ENCODE measurements at places on chromosomes 1 and 21.

GRCh38 chr1:239963856-239964255 lies 127.8 kb upstream of the FMN2 start:
- no peak for DNase-seq

- no peak for DNase-seq
These were observed 18.4 kb upstream of the LRRC3 start for GRCh38 chr21:44436958-44437357.

- DNase-seq: no peak
These were observed 2.2 kb downstream of the NHLH1 start for GRCh38 chr1:160369087-160369486.

GRCh38 chr1:163074004-163074403 lies 4.8 kb downstream of the RGS4 start:
- DNase-seq: no peak

GRCh38 chr1:10444795-10445397 lies 4.9 kb upstream of the CORT start:
- peak; percentile 73 for DNase-seq

DNA sequence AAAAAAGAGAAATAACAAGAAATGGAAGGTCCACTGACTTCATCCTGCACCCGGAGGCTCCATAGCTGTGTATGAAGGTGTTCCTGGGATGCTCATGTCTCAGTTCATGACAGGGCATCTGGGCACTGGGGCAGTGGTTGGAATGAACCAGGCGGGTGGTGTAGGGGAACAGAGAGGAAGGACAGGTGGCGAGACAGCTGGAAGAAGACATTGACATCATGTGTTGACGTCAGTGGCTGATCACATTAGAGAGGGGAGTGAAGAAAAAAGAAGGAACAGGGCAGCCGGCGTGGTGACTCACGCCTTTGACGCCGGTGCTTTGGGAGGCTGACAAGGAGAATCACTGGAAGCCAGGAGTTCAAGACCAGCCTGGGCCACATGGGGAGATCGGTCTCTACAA lies 50.1 kb downstream of the HUNK start:
- DNase-seq: peak; percentile 70

DNA sequence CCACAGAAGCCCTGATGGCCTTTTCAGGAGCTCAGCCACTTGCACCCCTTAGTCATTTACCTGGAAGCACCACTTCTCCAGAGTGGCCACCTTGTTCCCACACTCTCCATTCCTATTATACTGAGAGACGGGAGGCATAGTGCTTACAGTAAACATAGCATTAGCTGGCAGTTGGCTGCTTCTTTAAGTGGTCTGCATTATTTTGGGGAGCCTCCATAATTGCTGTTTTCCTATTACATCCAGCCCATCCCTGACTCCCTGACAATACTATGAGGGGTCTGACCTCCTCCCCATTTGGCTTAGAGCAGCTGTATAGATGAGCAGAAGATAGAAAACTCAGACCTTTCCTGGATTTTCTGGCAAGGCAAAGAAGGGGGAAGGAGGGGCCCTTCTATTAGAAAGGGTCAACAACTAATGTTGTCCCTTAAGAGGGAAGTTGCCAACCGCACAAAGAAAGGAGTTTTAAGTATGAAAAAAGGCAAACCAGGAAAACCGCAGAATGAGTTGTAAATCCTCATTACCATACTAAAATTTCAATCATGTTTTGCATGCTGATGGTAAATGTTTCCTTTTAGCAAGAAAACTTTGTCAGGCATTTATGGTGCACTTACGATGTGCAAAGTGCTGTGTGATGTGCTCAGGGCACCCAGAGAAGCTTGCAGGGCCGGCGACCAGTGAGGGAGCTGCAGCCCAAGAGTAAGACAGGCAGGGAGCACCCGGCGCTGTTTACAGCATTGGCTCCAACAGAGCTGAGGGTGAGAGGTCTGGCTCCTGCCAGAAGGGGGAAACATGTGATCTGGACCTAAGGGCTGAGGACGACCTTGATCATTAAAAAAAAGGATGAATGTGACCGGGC lies 167.3 kb downstream of the ZZZ3 start:
- DNase-seq: peak; percentile 89

DNA sequence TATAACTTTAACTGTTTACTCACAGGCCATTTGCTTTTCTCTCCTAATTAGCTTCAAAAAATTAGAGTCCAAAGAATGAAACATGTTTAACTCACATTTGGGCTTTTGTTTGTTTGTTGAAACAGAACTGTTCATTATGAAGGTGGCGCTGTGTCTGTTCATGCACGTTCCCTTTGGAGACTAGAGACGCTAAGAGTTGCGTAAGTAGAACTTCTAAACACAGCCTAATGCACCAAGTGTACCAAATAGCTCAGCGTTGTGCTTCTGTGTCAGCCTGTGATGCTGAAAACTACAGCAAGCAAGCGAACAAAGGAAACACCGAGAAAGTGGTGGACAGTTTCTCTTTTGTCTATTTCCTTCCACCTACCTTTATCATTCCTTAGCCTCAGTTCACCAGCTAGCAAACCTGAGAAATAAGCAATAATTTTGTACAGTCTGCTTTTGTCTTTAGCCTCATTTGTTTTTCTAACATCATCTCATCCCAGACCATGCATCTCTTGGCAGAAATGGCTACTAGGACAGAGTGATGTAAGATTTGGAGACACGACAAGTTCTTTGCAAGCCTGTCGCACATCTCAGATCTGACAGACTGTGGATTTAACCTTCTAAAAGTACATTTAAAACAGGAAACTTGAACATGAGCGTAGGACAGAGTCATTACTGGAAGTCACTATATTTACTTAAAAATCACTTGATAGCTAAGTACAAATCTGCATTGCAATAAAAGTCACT lies 375.1 kb downstream of the RYR2 start:
- DNase-seq: no peak

- DNase-seq: peak; percentile 84
These were observed 1.6 kb downstream of the CYB5R1 start for GRCh38 chr1:202965422-202965821.

DNA sequence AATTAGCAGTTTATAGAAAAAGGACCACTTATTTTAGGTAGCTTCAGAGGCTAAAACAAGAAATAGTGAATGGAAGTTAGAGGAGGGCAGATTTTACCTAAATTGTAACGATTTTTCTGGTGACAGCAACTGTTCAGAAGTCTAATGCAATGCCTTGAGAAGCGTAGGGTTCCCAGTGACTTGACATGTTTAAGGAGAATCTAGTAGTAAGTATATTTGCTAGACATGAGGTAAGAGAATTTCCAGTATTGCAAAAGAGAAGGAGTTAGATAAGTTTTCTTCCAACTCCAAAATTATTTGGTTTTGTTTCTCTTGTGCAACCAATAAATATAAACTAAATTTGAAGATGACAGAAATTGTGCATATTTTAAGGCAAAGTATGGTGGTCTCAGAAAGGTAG lies 140.0 kb downstream of the SMYD3 start:
- DNase-seq: peak; percentile 34

- no peak for DNase-seq
These were observed 67.8 kb upstream of the FGGY start for GRCh38 chr1:59229138-59229537.

DNA sequence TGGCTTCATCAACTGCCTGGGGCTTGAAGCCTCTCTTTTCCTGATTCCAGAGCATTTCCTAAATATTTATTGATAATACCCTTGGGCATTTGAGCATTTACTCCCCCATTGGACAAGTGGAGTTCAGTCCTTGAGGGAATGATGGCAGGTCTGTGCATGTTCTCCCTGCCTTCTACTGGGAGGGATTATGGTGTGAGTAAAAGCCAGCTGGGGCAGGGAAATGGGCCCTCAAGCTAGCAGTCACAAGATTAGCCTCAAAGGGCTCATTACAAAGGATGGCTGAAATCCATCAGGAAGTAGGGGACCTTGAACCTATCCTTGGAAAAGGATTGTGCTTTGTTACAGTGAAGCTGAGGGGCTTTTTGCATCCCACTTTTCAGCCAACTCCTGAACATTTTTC lies 24.2 kb upstream of the OSBPL9 start:
- no peak for DNase-seq

DNA sequence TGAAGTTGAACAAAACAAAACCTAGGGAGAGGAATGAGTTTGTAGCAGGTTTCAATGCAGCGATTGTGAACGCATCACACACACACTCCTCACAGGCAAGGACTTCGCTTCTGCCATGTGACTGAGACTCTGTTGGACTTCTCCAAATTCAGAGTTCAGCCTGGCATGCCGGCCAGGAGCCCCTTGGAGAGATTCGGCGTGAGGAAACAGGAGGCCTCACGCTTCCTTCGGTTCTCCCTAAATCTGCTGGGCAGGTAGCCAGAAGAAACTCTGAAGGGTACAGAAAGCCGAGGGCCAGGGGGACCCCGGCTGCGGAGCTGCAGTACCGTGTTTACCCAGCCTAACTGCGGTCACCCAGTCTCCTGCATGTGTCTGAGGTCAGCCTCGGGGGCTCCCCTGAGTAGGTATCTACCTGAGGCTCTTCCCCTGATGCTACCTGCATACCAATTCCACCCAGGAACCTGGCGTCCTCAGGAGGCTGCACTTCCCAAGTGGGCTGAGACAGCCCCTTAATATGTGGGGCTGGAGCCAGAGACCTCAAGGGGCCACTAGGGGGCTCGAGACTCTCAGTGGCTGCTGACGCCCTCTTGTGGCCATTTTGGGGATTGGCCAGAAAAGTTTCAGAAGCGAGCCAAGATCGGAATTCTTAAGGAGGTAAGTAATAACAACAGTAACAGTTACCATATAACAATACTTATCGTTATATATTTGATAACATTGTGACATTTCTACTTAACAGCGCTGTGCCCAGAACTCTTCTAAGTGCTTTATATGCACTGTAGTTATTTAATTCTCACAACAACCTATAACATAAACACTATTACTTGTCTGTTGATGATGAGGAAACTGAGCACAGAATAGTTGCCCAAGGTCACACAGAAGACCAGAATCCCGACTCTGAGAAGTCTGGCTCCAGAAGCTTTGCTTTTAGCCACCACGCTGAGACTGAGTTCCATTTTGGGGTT lies 2.7 kb upstream of the ANXA9 start:
- peak; percentile 94 for DNase-seq

GRCh38 chr1:51570063-51570710 lies 46.7 kb upstream of the OSBPL9 start:
- DNase-seq: peak; percentile 60

DNA sequence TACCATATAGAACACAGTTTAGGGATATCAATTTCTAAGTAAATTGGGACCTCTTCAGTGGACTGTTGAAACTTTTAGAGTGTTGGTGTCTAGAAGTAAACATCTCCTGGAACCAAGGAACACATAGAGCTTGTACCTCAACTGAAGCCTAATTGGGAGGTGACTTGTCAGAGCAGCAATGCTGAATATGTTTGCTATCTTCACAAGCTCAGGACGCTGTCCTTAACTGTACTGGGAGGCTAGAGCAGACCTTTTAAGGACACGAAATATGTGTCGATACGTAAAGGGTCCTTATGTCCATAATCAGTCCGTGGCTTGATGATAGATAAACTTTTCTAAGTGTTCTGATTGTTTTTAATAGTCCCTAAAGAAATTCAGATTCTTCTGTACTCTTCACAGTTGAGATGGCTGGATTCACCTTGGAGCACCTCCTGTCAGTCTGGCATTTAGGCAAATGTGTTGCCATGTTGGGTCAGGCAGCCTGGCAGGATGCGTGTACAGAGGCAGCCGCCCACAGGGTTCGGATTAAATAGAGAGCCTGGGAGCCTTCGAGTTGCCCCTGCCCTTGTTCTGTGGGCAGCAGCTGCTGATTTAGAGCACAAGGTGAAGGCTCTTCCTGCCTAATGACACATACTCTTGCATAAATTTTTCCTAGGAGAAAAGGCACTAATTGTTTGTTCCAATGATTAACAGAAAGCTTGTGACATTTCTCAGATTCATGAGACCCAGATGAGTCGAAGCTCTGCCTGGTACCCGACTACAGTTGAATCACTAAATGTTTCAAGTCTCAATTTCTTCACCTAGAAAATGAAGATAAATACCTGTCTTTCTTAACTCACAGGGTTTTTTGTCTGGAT lies 3.6 kb downstream of the ACTN2 start:
- DNase-seq: no peak

DNA sequence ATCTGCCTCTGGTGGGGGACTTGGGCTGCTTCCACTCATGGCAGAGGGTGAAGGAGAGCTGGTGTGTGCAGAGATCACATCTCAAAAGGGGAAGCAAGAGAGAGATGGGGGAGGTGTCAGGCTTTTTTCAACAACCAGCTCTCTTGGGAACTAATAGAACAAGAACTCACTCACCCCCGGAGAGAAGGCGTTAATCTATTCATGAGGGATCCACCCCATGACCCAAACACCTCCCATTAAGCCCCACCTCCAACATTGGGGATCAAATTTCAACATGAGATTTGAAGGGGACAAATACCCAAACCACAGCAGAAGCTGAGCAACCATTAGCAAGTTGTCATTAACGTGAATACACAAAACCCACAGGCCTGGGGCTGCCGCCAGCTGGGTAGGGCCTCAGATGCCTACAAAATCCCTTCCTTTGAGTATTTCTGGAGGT lies 12.0 kb upstream of the VWA5B1 start:
- DNase-seq: no peak

DNA sequence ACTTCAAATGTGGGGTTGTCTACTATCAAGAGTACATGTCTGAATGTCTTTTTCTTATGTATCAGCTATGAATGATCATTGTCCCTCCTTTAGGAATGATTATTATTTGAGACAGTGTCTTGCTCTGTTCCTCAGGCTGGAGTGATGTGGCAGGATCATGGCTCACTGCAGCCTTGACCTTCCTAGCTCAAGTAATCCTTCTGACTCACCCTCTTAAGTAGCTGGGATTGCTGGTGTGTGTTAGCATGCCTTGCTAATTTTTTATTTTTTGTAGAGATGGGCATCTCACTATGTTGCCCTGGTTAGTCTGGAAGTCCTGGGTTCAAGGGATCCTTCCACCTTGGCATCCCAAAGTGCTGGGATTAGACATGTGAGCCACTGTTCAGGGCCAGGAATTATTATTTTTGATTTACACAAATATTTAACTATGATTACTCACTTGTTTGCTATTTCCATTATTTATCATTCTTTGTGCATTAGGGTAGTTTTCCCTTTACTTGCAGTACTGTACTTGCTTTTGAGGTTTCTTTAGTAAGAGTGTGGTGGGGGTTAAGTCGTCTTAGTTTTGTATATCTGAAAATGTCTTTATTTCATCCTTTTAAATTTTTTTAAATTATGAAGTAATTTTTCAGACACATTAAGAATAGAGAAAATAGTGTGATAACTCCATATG lies 12.8 kb downstream of the S100A7 start:
- DNase-seq: no peak

DNA sequence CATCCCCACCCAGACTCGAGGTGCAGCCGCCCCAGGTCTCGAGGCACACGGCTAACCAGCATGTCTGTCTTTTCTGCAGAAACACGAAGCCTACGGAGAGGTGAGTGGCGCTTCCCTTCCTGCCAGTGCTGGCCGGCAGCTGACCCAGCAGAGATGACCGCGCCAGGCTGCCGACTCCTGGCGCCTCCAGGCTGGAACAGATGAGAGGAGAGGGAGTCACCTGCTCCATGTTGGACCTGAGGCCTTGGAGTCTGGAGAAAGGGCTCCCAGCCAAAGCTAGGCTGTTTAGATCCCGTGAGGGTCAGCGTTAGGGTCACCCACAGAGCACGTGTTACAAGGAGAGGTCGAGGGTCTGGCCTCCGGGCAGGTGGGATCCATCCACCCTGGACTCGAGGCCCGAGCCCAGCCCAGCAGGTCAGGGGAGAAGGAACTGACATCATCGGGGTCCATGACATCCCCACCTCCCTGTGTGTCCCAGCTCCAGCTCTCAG lies 14.9 kb downstream of the COL6A2 start:
- DNase-seq: no peak

All from trophoblast cell (in vitro differentiated cells and primary cell).